ENCODE measurements at places on chromosomes 4 and X.

- no peak for DNase-seq
Observed at GRCh38 chr4:127047930-127048329, 584.8 kb upstream of the INTU start.

GRCh38 chr4:37994569-37994968 is 34.4 kb downstream of the PTTG2 start:
- DNase-seq = no peak

- no peak for DNase-seq
Observed at GRCh38 chr4:185222598-185222997, 13.2 kb downstream of the SNX25 start.

GRCh38 chr4:180615746-180616145 is 1627.5 kb upstream of the TENM3 start:
- DNase-seq = no peak

GRCh38 chr4:183966371-183966770 is 61.3 kb downstream of the STOX2 start:
- no peak for DNase-seq

DNA sequence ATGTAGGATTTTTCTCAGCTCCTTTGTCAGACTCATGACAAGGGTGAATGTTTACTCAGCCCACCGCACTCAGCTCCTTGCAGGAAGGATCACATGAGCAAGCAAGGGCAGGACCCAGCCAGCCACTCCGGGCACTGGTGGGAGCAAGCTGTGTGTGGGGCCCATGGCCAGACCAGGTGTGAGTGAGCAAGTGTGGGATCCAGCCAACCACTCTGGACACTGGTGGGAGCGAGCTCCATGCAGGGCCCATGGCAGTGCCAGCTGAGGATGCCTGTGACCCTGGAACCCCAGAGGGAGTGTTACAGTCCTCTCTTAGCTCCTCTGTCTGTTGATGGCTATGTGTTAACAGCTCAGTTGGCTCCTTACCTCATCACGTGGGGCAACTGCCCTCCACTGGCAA is 2750.6 kb downstream of the PCDH7 start:
- no peak for DNase-seq

- DNase-seq = no peak
Observed at GRCh38 chr4:126341927-126342326, 1027.2 kb downstream of the FAT4 start.

DNA sequence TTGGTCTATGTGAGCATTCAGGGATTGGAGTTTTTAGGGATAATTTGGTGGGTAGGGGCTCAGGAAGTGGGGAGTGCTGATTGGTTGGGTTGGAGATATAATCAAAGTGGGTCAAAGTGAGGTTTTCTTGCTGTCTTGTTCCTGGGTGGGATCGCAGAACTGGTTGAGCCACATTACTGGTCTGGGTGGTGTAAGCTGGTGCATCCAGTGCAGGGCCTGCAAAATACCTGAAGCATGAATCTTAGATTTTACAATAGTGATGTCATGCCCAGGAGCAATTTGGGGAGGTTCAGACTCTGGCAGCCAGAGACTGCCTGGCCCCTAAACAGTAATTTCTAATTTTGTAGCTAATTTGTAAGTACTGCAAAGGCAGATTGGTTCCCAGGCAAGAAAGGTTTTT is 665.6 kb upstream of the PRKX start:
- DNase-seq = no peak

DNA sequence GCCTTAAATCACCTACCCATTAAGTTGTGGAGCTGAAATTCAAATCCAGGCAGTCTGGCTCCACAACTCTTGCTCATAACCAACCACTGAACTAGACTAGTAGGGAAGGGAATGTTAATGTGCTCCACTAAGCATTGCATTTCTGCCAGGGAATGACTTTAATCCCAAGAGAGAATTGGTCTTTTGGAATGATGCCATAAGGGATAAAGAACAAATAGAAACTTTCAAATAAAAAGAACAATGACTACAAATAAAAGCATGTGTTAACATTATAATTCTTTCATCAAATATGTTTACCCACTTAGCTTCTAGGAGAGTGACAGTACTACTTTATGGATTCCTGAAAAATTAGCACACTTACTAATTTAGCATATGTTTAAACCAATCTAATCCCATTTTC is 905.9 kb downstream of the CENPC start:
- no peak for DNase-seq

DNA sequence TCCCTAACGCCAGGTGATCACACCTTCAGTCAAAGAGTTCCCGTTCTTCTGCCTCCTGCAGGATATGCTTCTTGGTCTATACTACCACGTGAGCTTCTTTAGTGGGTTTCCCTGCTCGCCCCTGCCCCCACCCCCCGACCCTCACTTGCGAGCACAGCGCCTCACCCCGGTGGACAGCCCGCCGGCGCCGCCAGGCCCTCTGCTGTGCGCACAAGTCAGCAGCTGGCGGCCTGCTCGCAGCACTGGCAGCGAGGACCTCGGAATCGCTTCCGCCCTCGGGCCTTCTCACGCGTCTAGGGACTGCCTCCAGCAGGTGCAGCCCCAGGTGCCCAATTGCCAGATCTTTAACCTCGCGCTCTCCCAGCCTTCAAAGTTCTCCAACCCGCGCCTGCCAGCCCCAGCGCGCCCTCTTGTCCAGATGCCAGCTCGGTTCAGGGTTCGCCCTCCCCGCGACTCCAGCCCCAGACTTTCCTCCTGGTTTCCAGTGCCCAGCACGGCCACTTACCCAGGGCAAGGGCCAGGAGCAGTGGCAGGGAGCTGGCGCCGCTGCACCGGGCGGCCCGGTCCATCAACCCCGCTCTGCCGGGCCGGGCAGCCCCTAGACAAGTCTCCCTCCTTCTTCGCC is 454 bp downstream of the BTC start:
- no peak for DNase-seq

- DNase-seq = no peak
Observed at GRCh38 chr4:154425514-154425913, 66.1 kb downstream of the DCHS2 start.

DNA sequence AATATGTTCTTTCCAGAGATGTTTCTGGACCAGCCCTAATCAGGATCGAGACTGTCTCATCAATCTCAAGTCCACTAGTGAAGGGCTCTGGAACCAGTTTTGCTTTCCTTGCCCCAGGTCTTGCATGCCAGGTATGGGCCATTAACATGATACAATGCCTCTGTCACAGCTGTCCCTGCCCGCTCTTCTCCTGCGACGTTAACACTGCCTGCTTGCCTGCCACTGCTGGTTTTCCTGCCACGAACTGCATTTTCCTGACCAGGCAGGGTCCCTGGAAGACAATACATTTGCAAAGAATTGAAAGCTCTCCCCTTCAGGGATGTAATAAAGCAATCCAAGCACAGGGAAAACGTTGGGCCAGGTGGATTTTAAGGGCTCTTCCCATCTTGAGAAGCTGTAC is 200.3 kb downstream of the MID1 start:
- no peak for DNase-seq

- DNase-seq = no peak
Observed at GRCh38 chr4:16072168-16072567, 11.7 kb downstream of the PROM1 start.

DNA sequence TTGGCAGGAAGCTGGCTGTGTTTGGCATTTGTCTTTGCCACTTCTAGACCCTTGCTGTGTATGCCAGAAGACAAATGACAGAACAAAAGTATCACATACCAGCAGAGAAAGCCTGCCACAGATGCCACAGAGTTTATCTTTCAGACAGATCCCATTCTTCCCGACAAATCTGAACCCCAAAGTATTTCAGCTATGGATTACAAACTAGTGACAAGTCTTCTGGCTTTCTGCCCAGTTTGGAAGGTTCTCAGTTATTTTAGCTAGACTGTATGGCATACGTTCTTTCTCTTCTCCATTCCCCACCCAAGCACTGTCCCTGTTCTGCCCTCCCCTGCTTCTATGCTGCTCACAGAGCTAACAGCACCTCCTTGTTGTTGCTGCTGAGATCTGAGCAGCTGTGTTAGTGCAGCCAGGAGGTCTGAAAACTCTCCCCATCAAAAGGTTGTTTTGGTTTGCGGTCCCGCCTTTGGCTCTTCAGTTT is 236.7 kb downstream of the FRAS1 start:
- DNase-seq = no peak

- DNase-seq = peak; percentile 72
Observed at GRCh38 chr4:182925298-182925757, 8.1 kb upstream of the DCTD start.

DNA sequence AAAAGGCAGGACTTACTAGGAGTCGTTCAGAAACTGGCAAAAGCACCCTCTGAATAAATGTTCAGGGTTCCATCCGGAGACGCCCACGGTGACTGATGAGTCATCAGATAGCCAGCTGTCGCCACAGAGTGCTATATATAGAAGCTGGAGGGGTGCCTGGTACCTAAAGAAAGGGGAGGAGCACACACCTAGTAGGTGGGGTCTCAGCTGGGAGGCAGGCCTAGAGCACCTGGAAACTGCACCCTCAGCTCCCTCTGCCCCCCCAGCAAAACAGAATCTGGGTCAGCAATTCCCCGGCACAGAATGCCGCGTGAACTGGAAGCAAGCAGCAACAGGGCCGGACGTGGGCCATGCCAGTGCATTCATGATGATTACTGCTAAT is 242.0 kb downstream of the BCOR start:
- DNase-seq = peak; percentile 88

DNA sequence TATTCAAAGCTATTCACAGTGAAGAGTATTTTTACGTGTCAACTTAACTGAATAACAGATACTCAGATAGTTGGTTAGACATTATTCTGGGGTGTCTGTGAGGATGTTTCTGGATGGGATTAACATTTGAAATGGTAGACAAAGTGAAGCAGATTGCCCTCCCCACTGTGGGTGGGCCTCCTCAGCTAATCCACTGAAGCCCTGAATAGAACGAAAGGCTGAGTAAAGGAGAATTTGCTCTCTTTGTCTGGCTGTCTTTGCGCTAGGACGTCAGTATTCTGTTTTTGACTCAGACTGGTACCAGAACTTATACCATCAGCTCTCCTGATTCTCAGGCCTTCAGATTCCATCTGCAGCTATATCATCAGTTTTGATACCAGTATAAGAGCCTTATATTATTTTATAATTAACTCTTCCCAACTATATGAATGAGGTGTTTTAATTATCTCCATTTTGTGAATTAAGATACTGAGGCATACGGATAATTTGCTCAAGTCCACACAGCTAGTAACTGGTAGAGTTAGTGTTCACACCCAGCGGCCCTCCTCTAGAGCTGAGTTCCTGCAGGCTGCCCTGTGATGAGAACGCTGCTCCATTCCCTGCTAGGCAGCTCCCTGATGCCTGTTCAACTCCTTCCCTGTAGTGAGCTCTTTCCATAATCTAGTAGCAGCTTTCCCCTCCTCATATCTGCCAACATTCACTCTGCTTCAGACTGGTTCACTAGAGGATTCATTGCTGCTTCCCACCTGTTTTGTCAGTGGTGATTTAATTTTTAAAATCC is 87.5 kb downstream of the RBM46 start:
- DNase-seq = no peak

DNA sequence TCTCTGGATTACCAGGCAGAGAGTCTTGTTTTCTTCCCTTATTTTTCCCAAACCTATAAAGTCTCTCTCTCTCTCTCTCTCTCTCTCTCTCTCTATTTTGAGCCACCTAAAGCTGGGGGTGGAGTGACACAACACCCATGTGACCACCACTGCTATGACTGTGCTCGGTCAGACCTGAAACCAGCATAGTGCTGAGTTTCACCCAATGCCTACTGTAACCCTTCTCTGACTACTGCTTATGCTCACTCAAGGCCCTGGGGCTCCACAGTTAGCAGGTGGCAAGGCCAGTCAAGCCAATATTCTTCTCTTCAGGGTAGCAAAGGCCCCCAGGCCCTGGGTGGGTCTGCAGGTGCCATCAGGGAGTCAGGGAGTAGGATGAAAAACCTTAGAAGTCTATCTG is 114.7 kb upstream of the ARMCX2 start:
- DNase-seq = no peak

All from CD4-positive, alpha-beta T cell treated with Interleukin-2 at 100 ng/mL for 4 hours (primary cell).